ENCODE measurements at places on chromosomes 2 and 18.

GRCh38 chr2:95300450-95300849 lies 3.3 kb downstream of the KCNIP3 start:
- DNase-seq, result no peak
- H3K27ac ChIP-seq, result no peak overlapping the region
- H3K27me3 ChIP-seq, result no peaks in the 10 kb centered on the region
- no peak overlapping the region for H3K4me3 ChIP-seq
- H3K4me1 ChIP-seq, result no peaks in the 10 kb centered on the region
- H3K36me3 ChIP-seq, result no peaks in the 10 kb centered on the region

- H3K27me3 ChIP-seq, result no peaks in the 10 kb centered on the region
- DNase-seq, result no peak
- no peaks in the 10 kb centered on the region for H3K36me3 ChIP-seq
- no peaks in the 10 kb centered on the region for H3K4me1 ChIP-seq
Observed at GRCh38 chr18:8847066-8847755, 141.9 kb downstream of the MTCL1 start.

- H3K27ac ChIP-seq, result no peak overlapping the region
- H3K36me3 ChIP-seq, result no peaks in the 10 kb centered on the region
- no peaks in the 10 kb centered on the region for H3K27me3 ChIP-seq
- H3K4me1 ChIP-seq, result no peaks in the 10 kb centered on the region
Observed at GRCh38 chr2:146978577-146979555, 866.0 kb upstream of the ACVR2A start.

GRCh38 chr2:227036527-227036926 lies 127.5 kb downstream of the COL4A4 start:
- H3K27me3 ChIP-seq, result no peaks in the 10 kb centered on the region
- no peak for DNase-seq
- no peaks in the 10 kb centered on the region for H3K4me1 ChIP-seq
- H3K4me3 ChIP-seq, result no peak overlapping the region
- no peak overlapping the region for H3K27ac ChIP-seq

DNA sequence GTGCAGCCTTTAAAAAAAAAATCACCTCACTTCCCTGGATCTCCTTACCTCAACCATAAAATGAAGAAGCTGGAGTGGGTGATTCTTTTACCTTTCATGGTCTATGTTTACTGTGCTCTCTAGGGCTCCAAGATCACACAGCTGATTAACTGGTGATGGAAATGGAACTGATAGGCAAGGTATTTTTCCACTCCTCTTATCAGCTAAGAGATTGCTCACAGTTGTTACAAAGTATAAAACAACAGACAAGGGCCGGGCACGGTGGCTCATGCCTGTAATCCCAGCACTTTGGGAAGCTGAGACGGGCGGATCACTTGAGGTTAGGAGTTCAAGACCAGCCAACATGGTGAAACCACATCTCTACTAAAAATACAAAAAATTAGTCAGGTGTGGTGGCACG lies 14.5 kb downstream of the RPS27A start:
- DNase-seq, result no peak
- no peaks in the 10 kb centered on the region for H3K4me1 ChIP-seq
- no peak overlapping the region for H3K27ac ChIP-seq
- peaks cover 100% of the 10 kb centered on the region for H3K36me3 ChIP-seq

DNA sequence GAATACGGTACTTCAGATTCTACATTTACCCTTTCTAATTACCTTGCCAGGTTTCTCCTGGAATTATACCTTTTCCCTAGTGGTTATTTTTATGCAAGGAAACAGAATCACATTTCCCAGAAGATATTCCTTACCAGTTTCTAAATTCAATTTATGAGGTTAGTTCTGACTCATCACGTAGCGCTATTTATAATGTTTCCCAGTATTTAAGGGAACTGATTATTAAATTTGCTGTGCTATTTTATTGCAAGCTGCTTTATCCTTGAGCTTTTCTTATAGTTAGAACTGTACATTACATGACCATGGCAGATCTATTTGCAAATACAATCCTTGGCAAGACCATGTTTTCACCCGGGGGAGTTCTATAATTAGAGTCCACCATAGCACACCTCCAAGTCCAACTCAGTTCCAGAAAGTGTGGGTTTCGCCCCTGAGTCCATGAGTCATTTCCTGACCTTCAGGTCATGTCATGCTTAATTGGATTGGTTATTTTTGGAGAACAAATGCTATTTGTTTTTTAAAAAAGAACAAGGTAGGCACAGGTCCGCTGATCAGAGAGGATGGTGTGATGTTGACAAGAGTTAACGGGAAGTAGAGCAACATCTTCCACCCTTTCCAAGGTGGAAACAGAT lies 126.6 kb downstream of the ZNF532 start:
- H3K36me3 ChIP-seq, result peaks cover 3% of the 10 kb centered on the region
- no peak for DNase-seq
- peaks cover 65% of the 10 kb centered on the region for H3K4me1 ChIP-seq
- H3K4me3 ChIP-seq, result no peak overlapping the region

DNA sequence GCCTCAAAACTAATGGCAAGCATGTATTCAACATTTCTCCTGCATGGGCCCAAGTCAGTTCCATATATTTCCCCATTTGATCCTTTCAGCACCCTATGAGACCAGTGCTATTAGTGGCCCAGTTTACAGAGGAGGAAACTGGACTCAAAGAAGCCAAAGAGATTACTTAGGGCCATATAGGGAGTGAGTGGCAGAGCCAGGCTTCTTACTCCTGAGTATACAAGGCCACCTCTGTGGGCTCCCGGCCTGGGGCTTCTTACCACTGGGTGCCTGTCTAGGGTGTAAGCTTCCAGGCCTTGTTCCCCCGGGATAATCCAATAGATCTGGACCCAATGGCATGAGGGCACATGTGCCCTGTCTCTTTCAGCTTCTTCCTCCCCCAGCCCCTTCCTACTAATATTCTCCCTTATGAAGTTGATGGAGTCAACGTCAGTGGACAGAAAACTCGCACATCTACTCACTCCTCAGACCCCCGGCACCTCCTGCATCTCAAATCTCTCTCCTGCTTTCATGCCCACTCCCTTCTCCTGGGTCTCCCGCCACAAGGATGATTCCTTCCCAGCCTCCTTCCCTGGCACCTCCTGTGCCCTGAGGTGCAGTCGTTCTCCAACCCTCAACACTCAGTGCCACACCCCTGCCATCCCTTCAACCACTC lies 222.6 kb downstream of the ANAPC1 start:
- no peak overlapping the region for H3K4me3 ChIP-seq
- DNase-seq, result no peak
- H3K4me1 ChIP-seq, result no peaks in the 10 kb centered on the region
- no peak overlapping the region for H3K27ac ChIP-seq

DNA sequence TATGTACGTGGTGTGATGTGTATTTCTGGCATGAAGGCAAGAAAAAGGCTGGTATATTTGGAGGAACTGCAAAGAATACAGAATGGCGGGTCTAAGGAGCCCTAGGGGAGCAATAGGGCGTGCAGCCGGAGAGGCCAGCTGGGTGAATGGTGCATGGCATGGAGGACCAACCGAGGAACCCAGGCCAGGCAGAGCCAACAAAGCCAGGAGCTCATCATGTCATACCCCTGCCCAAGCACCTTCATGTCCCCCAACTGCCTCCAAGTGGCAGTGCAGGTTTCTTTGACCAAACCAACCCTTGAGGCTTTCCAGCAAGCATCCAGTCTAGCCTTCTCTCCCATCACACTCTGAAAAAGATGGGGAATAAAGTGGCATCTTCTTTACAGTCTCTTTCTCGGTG lies 8.9 kb upstream of the KCNK3 start:
- H3K4me1 ChIP-seq, result no peaks in the 10 kb centered on the region
- no peaks in the 10 kb centered on the region for H3K36me3 ChIP-seq
- H3K4me3 ChIP-seq, result no peak overlapping the region
- no peak for DNase-seq
- H3K27ac ChIP-seq, result no peak overlapping the region

- no peaks in the 10 kb centered on the region for H3K36me3 ChIP-seq
- H3K4me1 ChIP-seq, result no peaks in the 10 kb centered on the region
- no peak overlapping the region for H3K27ac ChIP-seq
- DNase-seq, result no peak
Observed at GRCh38 chr2:102514061-102514785, 41.2 kb downstream of the SLC9A4 start.

DNA sequence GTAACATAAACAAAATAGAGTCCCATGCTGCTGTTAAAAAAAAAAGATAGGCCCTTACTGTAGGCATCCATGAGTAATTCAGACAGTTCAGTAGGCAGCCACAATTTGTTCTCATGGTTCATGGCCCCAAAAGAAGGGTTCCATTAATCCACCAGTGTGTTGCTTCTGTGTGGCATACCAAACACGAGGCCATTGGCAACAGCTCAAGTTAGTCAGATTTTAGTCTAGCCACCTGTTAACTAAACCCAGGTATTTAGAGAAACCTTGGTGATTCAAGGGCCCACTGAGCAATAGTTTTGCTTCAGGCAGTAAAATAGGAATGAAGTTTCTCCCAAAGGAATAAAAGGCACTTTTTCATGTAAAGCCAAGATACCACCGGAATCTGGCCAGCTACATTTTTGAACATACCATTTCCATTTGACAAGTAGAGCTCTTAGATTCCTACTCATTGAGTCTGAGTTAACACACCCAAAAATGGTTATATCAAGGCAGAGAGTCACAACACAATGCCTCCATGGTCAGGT lies 80.1 kb upstream of the SRD5A2 start:
- H3K4me3 ChIP-seq, result no peak overlapping the region
- H3K36me3 ChIP-seq, result no peaks in the 10 kb centered on the region
- no peak for DNase-seq
- H3K27me3 ChIP-seq, result no peaks in the 10 kb centered on the region

DNA sequence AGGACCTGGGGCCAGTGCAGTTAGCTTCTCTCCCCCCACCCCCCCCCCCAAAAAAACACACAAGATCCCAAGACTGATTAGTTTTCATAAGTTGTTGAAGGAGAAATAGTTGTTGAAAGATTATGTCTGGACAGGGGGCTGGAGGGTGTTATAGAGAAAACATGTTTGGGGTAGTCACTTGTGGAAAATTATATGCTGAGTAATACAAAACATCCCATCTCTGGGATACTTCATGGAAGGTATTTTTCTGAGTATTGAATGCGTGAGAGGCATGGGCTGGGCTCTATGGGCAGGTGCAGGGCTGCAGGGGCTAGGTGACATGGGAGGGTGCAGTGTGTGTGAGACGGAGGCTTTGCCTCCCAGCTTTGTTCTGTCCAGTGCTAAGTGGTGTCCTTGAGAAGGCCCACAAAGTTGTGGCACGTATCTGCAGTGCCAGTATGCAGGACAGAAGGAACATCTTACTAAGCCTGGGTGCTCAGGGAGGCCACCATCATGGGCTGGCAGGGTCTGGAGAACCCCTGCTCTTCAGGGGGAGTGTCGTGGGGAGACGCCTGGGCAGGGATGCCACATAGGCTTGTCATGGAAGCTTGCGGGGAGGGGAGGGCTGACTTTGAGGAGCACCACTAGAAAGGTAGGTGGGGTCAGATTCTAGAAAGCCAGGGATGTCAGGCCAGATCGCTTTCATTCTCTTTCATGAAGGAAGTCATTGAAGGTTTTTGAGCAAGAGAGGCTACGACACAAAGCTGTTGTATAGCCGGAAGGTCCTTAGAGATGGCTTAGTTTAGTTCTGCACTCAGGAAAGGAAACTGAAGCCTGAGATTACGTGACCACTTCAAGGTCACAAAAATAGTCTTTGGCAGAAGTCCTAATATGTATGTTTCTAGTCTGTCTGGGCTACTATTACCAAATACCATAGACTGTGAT lies 232.0 kb downstream of the LDLRAD4 start:
- H3K4me3 ChIP-seq, result no peak overlapping the region
- no peak for DNase-seq
- H3K4me1 ChIP-seq, result peaks cover 72% of the 10 kb centered on the region

DNA sequence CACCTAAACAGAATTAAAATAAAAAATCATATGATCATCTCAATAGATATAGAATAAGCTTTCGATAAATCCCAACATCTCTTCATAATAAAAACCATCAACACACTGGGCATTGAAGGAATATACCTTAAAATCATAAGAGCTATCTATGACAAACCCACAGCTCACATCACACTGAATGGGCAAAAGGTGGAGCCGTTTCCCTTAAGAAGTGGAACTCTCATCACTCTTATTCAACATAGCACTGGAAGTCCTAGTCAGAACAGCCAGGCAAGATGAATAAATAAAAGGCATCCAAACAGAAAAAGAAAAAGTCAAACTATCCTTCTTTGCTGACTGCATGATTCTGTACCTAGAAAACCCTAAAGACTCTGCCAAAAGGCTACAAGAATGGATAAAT lies 510.3 kb downstream of the ZNF804A start:
- no peaks in the 10 kb centered on the region for H3K36me3 ChIP-seq
- H3K27ac ChIP-seq, result no peak overlapping the region
- no peak for DNase-seq
- no peak overlapping the region for H3K4me3 ChIP-seq

DNA sequence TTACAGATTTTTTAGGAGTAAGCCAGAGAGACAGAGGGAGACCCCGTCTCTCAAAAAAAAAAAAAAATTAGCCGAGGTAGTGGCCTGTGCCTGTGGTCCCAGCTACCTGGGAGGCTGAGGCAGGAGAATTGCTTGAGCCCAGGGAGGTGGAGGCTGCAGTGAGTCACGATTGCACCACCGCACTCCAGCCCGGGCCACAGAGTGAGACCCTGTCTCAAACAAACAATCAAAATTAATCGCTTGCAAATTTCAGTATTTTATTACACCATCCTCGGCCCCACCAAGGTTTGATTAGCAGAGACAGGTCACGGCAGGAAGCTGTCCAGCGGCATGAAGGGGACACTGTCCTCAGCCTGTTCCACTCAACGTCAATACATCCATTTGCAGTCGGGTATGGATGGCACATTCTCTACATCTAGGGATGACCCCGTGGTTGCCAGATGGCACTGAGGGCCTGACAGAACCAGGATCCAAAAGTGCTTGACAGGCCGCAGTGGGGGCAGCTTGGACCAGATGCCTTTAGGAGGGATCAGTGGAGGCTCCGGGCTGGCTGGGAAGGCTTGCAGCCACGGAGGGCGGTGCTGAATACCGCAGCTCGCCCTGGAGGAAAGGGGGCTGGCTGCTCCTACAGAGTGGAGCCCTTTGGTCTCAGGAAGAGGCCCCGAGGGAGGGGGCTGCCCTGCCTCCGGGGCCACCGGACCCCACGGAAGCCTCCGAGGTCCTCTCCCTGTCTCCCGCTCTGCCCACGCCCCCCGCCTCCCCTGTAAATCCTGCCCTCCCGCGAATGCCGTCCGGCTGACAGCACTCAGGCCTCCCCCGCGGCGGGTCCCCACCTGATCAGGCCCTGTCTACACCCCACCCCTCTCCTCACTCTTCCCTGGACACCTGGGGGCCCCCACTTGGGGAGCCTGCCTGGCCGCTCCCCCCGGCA lies 13.1 kb downstream of the ASPRV1 start:
- no peaks in the 10 kb centered on the region for H3K27me3 ChIP-seq
- DNase-seq, result no peak
- peaks cover 5% of the 10 kb centered on the region for H3K4me1 ChIP-seq
- H3K4me3 ChIP-seq, result peak overlapping the region; percentile 28
- no peak overlapping the region for H3K27ac ChIP-seq

Data from heart left ventricle (tissue), 16 donors.